ENCODE measurements at places on chromosomes 1 and 21. TPM values are rescaled to one million over a fixed set of nuclear protein-coding genes. Genes with fewer than 3 reads are reported as not detected.

Gene PLPP3
- polyA plus RNA-seq, result 23.6 TPM

Gene CD48
- not detected for polyA plus RNA-seq

Gene KCNH1
- polyA plus RNA-seq, result 5.3 TPM

Gene DDAH1
- 6.1 TPM for polyA plus RNA-seq

Gene TFF3
- not detected for polyA plus RNA-seq

Gene TMEM82
- not detected for polyA plus RNA-seq

Gene CTTNBP2NL
- polyA plus RNA-seq, result 5.8 TPM

Gene SPRR2G
- polyA plus RNA-seq, result not detected

Gene KCNE2
- polyA plus RNA-seq, result not detected

Gene CCDC17
- 0.49 TPM for polyA plus RNA-seq

Gene HHIPL2
- 16.6 TPM for polyA plus RNA-seq

Gene ST7L
- 10.3 TPM for polyA plus RNA-seq

Gene LAMC2
- polyA plus RNA-seq, result 8.5 TPM

Gene CCDC27
- not detected for polyA plus RNA-seq

Gene FYB2
- not detected for polyA plus RNA-seq

Gene NBPF4
- polyA plus RNA-seq, result 0.25 TPM

Gene ATP5PF
- 224 TPM for polyA plus RNA-seq

Gene HSD3B2
- not detected for polyA plus RNA-seq

Gene ADORA1
- 0.94 TPM for polyA plus RNA-seq

Gene AKR7A3
- polyA plus RNA-seq, result 0.17 TPM

Gene AADACL4
- not detected for polyA plus RNA-seq

Gene ANKRD35
- not detected for polyA plus RNA-seq

Gene NEK2
- polyA plus RNA-seq, result 42.0 TPM

Gene IGSF21
- polyA plus RNA-seq, result not detected

Gene CHRM3
- 0.15 TPM for polyA plus RNA-seq
